Muscle of arm (tissue), 14 donors: ENCODE measurements at places on chromosomes 11 and 22.

DNA sequence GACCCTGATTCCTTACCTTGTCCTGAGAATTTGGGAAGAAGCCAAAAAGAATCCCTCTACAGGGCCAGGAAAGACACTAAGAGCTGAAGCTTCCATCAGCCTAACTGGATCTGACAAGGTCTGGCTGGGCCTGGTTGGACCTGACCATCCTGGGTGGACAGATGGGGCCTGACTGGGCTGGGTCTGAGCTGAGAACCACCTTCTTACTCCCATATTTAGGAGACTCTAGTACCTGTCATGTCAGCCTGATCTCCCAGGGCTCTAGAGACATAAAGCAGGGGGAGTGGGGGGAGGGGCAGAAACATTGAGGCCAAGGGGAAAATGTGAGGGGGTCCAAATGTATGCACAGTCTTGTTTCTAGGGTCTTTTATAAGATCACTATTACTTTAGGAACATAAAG, 129.9 kb downstream of the BUD13 start:
- no peak for DNase-seq

GRCh38 chr11:35424157-35424940, 5.0 kb upstream of the SLC1A2 start:
- DNase-seq, result no peak

DNA sequence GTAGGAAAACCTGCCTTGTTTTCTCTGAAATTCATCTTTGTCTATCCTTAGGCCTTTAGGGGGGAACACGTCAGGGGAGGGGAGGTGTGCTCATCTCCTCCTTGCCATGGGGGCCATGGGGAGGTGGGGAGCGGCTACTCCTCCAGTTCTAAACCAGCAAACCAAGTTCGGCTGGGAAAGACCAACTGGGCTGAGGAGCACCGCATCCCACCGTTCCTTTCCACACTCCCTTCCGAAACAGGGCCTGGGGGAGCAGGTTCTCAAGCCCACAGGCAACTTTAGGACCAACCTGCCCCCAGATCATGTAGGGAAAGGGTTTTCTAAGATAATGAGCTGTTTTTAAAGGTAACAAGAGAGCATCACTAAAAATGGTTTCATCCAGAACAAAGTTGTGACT, 77.5 kb upstream of the PITPNB start:
- DNase-seq, result no peak

DNA sequence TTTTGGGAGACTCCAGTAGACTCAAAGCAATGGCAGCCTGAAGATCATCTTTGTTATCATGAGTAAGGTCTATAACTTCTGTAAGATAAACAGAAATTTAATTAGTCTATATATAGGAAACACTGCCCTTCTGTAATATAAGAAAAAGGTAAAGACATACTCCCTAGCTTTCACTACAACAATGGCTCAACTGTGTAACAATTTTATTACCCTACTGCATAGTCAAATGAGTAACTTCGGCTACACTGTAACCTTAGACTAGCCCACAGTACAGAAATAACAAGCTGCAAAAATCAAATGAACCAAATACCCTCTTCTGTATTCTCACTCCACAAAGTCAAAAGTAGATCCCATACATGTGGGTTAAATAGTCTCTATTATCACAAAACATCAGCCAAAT, 33.7 kb downstream of the USP28 start:
- no peak for DNase-seq

- no peak for DNase-seq
These were observed 1.2 kb upstream of the OR10AG1 start for GRCh38 chr11:55970935-55971334.

- DNase-seq, result no peak
These were observed 88.4 kb upstream of the TEAD1 start for GRCh38 chr11:12585861-12586260.

DNA sequence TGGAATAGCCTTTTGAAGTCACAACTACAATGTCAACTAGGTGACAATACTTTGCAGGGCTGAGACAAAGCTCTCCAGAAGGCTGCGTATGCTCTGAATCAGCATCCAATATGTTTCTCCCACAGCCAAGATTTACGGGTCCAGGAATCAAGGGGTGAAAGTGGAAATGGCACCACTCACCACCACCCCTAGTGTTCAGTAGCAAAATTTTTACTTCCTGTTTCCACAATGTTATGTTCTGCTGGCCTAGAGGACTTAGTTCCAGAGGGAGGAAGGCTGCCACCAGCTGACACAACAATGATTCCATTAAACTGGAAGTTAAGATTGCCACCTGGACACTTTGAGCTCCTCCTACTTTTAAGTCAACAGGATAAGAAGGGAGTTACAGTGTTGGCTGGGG, 68.5 kb upstream of the MPEG1 start:
- no peak for DNase-seq
